M059J (cell line): ENCODE measurements at places on chromosomes 12 and 14.

GRCh38 chr14:44531658-44532057 is 24.6 kb upstream of the FSCB start:
- DNase-seq: no peak

DNA sequence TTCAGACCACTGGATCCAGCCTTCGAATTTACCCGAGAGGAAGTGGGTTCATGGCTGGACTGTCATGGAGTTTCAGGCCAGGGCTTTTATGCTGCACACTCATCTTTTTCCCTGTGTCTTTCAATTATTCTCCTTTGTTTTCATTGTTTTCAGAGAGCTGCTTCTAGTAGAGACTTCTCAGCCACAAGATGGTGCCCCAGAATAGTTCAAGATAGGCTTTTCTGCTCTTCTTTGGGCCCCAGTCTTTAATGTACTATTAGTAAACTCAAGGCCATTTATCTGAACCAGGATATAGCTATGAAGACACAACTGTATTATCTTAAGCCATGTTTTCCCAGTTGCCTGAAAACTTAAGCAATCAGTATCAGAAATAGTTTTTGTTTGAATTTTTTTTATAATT is 30.4 kb upstream of the PSMA6 start:
- peak; percentile 7 for DNase-seq

- no peak for DNase-seq
These were observed 15.2 kb downstream of the GUCY2C start for GRCh38 chr12:14681190-14681589.

GRCh38 chr12:1435456-1435855 is 158.9 kb downstream of the FBXL14 start:
- DNase-seq: no peak

DNA sequence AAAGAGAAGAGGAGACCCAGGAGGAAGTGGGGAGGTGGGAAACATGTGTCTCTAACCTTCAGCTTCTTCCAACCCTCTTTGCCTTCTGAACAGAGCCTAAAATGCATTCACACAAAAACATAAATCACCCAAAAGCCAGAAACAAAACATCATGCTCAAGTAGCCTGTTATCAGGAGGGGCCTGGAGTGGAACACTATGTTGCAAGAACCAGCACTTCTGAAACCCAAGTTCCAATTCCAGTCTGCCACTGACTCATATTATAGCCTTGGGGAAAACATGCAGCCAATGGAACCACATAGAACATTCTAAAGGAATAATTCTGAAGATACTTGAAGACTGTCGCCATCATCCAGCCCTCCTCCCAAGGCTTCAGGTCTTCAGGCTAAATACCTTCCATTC is 169.8 kb upstream of the PLXNC1 start:
- DNase-seq: peak; percentile 87
